ENCODE measurements at places on chromosomes 5 and 9. TPM values are rescaled to one million over a fixed set of nuclear protein-coding genes. Genes with fewer than 3 reads are reported as not detected.

The VDAC1 gene
- 125 TPM for total RNA-seq

DNA sequence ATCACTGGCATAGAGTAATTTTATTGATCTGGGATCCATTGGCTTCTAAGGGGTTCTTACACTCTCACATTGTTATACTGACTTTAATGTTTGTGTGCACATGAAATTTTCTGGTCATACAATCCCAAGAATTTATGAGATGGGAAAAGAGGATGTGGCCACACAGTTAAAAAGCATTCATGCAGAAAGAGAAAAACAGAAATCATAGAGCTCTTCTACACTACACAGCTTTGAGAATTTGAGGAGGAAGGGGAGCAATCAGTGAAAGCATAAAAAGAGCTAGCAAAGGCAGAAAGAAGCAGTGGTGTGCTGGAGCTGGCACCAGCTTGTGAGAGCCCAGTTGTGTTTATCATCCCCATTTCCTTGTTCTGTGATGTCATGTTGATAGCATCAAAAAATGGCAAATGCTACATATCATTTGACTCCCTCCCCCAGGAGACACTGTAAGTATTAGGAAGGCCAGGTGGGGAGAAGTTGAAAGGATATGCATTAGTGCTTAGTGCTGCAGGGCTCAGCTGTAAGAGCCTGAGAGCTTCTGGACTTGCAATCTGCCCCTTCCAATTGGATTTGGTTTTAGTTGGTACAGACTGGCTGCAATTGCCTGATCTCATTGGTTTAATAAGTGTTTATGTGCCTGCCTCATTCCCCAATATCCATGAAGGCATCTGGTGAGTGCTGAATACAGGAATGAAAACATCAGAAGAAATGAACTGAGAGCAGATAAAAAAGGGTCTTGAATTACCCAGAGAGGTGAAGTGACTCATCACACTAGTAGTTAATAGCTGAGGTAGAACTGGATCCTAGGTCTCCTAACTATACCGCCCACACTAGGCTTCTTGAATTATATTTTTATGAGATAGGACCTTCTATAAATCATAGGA lies 30.9 kb downstream of the RHOBTB3 start:
- peaks cover 37% of the 10 kb centered on the region for H3K4me1 ChIP-seq
- peaks cover 4% of the 10 kb centered on the region for H3K36me3 ChIP-seq
- H3K4me3 ChIP-seq, result no peak overlapping the region
- no peaks in the 10 kb centered on the region for H3K27me3 ChIP-seq
- no peak for DNase-seq

DNA sequence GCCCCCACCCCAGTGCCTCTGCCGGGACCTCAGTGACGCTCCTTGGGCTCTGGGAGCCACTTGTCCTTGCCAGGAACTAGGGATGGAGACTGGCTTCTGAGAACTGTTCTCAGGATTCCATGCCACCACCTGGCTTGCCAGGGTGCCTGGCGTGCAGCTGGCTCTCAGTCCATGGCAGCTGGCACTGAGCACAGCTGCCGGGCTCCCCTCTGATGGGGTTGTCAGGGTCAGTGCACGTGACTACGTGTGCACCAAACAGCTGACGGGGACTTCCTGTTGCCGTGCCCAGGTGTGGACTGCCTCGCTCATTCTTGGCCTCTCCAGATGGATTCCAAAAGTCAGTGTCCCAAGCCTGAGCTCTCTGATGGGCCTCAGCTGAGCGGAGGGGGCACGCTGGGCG lies 9.4 kb downstream of the KCNT1 start:
- H3K4me3 ChIP-seq, result no peak overlapping the region
- no peak for DNase-seq
- H3K36me3 ChIP-seq, result no peaks in the 10 kb centered on the region
- H3K27me3 ChIP-seq, result peaks cover 52% of the 10 kb centered on the region
- no peak overlapping the region for H3K27ac ChIP-seq
- no peaks in the 10 kb centered on the region for H3K4me1 ChIP-seq

The VLDLR gene
- 16.3 TPM for total RNA-seq

GRCh38 chr5:178537467-178538371 lies 52.5 kb downstream of the COL23A1 start:
- H3K36me3 ChIP-seq, result no peaks in the 10 kb centered on the region
- no peak overlapping the region for H3K27ac ChIP-seq
- no peaks in the 10 kb centered on the region for H3K27me3 ChIP-seq
- H3K4me3 ChIP-seq, result no peak overlapping the region

The GRM6 gene
- not detected for total RNA-seq

The TYRP1 gene
- total RNA-seq, result 5.8 TPM

The GDNF gene
- total RNA-seq, result not detected

- no peak overlapping the region for H3K27ac ChIP-seq
- H3K27me3 ChIP-seq, result peaks cover 17% of the 10 kb centered on the region
- no peak for DNase-seq
- H3K36me3 ChIP-seq, result no peaks in the 10 kb centered on the region
Measured at GRCh38 chr5:174310706-174311105, 265.2 kb downstream of the NSG2 start.

GRCh38 chr5:55701462-55702103 lies 10.5 kb downstream of the SLC38A9 start:
- H3K27me3 ChIP-seq, result no peaks in the 10 kb centered on the region
- H3K36me3 ChIP-seq, result peaks cover 7% of the 10 kb centered on the region
- no peak overlapping the region for H3K4me3 ChIP-seq
- H3K4me1 ChIP-seq, result no peaks in the 10 kb centered on the region

GRCh38 chr5:2763533-2763794 lies 12.0 kb upstream of the IRX2 start:
- DNase-seq, result no peak
- no peak overlapping the region for H3K27ac ChIP-seq
- no peaks in the 10 kb centered on the region for H3K4me1 ChIP-seq
- H3K36me3 ChIP-seq, result no peaks in the 10 kb centered on the region
- H3K27me3 ChIP-seq, result peaks cover 22% of the 10 kb centered on the region

DNA sequence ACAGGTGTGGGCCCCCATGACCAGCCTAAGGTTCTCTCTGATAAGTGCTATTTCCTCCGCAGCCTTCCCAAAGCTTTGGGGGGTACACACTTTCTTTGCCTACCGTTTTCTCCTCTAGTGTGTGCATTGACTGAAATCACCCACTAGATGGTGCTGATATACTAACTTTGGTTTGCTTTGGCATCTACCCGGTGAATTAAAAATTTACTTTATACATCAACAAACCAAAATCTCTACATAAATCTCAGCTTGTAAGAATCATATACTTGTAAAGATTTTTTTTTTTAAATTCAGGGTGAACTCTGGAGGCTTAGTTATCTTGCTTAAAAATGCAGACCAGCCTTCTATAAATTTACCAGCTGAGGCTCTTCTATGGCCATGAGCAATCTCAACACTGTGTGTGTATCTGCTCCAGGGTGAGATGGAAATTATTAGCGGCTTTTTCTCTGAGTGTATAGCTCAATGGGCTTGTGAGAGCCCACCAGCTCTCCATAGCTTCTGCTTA lies 475.7 kb upstream of the TNC start:
- H3K4me3 ChIP-seq, result no peak overlapping the region
- no peak for DNase-seq
- no peaks in the 10 kb centered on the region for H3K36me3 ChIP-seq
- no peak overlapping the region for H3K27ac ChIP-seq

GRCh38 chr9:33408087-33408486 lies 5.7 kb upstream of the AQP7 start:
- peaks cover 6% of the 10 kb centered on the region for H3K4me1 ChIP-seq
- no peak for DNase-seq
- no peaks in the 10 kb centered on the region for H3K27me3 ChIP-seq
- no peaks in the 10 kb centered on the region for H3K36me3 ChIP-seq
- H3K27ac ChIP-seq, result no peak overlapping the region

DNA sequence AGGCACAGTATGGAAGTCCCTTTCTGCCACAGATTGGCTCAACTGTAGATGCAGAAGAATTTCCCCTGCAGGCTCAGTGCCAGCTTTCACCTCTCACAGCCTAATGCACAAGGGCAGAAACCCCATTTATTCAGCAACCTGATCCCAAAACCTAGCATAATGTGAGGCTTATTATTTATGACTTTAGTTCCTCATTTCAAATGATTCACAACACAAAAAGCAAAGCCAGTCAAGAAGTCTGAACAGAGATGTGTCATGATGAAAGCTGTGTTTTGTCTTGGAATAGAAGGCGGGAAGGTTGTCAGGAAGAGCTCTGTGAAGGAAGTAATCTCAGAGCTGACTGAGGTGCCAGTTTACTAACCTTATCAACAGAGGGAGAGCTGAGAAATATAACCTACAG lies 369.7 kb downstream of the LRRC70 start:
- H3K4me3 ChIP-seq, result no peak overlapping the region
- DNase-seq, result no peak
- H3K27me3 ChIP-seq, result no peaks in the 10 kb centered on the region
- no peak overlapping the region for H3K27ac ChIP-seq

GRCh38 chr9:71562140-71562539 lies 206.2 kb downstream of the CEMIP2 start:
- no peak overlapping the region for H3K4me3 ChIP-seq
- no peak overlapping the region for H3K27ac ChIP-seq
- no peaks in the 10 kb centered on the region for H3K36me3 ChIP-seq
- no peaks in the 10 kb centered on the region for H3K4me1 ChIP-seq

All from lower lobe of right lung (tissue), 2 donors.